Jurkat, Clone E6-1 (cell line): ENCODE measurements at places on chromosomes 13 and 19.
A peak's percentile ranks its signal among the peaks of the same experiment; 100 is the strongest.

GRCh38 chr19:18768997-18769891 lies 21.9 kb downstream of the COMP start:
- no peak for DNase-seq

DNA sequence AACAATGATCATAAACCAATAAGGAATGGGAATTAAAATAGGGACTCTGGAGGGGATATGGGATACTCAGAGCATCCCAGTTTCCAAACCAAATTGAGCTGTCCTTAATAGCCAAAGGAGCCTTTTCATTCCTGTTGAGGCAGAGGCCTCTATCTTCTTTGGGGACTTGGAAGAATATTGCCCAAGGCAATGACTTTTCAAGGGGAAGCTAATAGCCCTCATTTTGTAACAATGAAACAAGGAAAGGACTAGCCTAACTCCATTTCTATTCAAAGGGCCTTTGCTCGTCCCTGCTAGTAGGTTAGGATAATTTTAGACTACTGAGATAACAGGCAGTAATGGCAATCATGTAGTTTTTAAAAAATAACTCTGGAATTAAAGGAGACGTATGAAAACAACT lies 789.8 kb upstream of the SLITRK5 start:
- DNase-seq, result no peak

GRCh38 chr19:13078897-13079541 lies 23.6 kb downstream of the LYL1 start:
- DNase-seq, result no peak

GRCh38 chr19:50967929-50968715 lies 1.3 kb downstream of the KLK6 start:
- DNase-seq, result no peak

- DNase-seq, result no peak
Observed at GRCh38 chr19:23263396-23263795, 13.2 kb upstream of the ZNF724 start.

- DNase-seq, result no peak
Observed at GRCh38 chr19:2481466-2481865, 5.5 kb downstream of the GADD45B start.

GRCh38 chr19:1250437-1251260 lies 2.3 kb downstream of the MIDN start:
- DNase-seq, result peak; percentile 64

GRCh38 chr19:33280351-33280921 lies 21.9 kb downstream of the CEBPA start:
- DNase-seq, result no peak
